ENCODE measurements at places on chromosomes 3 and 15.
A peak's percentile ranks its signal among the peaks of the same experiment; 100 is the strongest.

DNA sequence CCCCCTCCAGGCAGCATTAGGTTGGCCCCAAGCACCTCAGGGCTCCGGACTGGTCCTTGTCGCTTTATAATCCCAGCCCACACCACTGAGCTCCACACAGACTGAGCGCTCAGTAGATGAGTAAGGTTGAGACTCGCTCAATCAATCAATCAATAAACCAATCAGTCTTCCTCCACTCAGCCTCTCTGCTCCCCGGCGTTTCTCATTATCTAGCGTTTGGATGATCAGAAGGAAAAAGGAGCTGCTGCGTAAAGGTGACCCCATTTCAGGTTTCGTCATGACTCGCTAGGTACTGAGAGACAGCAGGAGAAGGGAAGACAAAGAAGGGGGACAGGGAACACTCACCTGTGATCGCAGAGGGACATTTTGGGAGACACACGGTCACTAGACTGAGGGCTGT lies 41.2 kb downstream of the ZNF710 start:
- no peak for DNase-seq

GRCh38 chr3:170222647-170223541 lies 670 bp downstream of the PRKCI start:
- DNase-seq = no peak

DNA sequence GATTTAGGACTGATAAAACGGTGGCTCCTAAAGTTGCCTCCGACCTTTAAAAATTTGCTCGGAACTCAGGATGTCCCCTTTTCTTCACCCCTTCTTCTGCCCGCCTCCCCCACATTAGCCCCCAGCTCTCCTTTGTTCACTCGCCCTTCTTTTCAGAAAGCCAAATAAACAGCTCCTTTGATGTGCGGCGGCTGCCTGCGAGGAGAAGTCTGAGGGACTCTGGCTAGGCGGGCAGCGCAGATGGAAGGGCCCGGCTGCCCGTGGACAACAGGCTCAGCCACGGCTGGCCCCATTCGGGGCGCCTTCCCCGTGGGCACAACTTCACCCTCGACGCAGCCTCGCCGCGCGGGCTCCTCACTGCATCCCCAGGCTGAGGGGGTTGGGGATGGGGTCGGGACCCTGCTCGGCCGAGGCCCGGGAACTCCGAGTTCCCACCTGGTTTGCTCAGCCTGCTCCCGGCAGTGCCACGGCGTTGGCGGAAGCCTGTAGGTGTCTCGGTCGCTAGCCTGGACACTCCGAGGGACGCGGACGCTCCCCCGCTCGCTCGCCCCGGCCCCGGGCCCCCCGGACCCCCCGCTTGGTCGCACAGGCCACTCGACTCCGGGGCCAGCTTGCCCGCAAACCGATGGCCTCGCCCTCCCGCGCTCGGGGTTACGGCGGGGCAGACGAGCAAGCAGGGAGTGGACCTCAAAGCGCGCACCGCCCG lies 897 bp upstream of the TLE3 start:
- peak; percentile 74 for DNase-seq

DNA sequence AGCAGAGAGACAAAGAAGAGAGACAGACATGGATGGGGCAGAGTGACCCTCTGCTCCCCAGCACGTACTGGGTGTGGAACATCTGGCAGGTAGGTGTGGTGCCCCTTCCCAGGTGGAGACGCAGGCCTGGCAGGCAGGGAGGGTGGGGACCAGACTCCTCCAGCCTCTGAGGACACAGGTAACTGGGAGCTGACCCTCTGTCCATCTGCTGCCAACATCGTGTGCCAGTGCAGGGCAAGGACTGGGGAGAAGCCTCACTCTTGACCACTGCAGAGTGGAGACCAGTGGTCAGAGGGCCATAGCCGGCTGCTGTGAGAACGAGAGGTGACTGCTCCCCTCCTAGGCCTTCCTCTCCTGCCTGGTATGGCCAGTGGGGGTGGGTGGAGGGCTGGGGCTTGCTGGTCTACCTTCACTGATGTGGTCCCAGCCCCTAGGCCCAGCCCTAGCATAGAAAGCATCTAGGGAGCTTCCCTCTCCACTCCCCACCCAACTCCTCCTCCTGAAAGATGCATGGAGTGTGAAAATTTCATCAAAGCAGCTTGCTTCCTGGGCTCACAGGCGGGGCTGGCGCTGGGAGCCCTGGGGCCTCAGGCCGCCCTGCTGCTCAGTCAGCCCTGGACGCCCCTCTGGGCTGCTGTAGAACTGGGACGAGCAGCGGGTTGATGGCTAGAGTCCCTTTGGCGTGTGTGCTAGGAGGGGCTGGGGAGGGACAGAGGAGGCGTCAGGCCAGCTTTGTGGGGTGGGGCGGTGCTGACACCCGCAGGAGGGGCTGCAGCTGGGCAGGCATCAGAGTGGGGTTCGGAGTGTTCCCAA lies 90.3 kb downstream of the PLXNA1 start:
- DNase-seq = no peak

GRCh38 chr3:4523710-4524698 lies 30.9 kb downstream of the ITPR1 start:
- DNase-seq = no peak

GRCh38 chr3:45355351-45355750 lies 33.0 kb upstream of the LARS2 start:
- DNase-seq = no peak

GRCh38 chr15:22903961-22904534 lies 65.6 kb downstream of the NIPA2 start:
- no peak for DNase-seq

- DNase-seq = no peak
These were observed 49.5 kb downstream of the ZPLD1 start for GRCh38 chr3:102484363-102484762.

GRCh38 chr3:50139718-50140423 lies 15.3 kb upstream of the SEMA3F start:
- no peak for DNase-seq

DNA sequence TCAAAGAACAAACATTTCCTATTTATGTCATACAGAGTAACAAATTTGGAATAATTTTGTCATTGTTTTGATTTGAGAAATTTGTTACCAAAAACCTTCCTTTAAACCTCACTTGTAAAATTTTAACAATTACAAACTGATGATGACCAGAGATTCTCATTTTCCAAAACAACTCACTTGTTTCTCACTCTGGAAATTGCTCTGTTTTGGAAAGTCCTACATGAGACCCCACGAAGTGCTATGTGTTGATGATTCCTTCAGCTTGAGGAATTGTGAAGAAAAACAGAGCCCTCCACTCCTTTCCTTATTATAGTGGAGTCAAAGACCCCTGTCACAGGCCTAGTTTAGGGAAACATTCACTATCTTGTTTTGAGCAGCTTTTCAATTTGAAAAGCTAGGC lies 157.6 kb upstream of the RASGRP1 start:
- no peak for DNase-seq

- DNase-seq = no peak
These were observed 28.7 kb downstream of the GATM start for GRCh38 chr15:45349623-45350022.

DNA sequence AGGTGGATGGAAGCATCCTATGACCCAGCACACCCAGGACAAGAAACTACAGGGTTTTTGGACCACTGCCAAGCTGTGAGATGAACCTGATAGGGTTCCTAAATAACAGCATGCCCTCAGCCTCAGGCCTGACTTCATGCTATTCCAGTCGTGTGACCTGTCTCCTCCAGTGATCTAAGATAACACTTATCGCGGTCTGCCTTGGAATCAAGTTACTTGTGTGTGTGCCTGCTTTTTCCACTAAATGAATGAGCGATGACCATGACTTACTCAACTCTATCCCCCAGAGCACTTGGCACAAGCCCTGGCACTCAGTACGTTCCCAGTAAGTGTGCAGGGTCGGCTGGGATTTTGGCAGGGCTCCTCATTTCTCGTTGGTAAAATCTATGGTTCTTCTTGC lies 172.7 kb upstream of the TP63 start:
- DNase-seq = no peak

- no peak for DNase-seq
These were observed 163.9 kb downstream of the PEX5L start for GRCh38 chr3:179872842-179873241.

- no peak for DNase-seq
These were observed 53.5 kb downstream of the ZPLD1 start for GRCh38 chr3:102488331-102488730.

DNA sequence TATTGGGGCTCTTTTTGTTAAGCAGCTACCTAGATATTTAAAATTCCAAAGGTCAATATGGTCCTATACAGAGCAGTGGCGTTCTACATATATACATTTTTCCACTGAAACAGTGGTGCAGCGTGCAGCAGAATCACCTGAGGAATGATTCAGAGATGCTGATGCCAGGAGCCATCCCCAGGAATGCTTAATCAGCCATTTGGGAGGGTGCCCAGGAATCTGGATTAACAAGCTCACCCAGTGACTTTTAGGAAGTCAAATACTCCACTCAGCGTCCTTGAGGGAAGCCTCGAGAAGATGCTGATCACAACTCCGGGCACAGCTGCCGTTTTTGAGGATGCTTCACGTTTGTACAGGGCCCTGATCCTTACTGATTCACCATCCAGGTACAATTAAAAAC lies 82.6 kb upstream of the ARHGEF3 start:
- no peak for DNase-seq

- no peak for DNase-seq
These were observed 378.6 kb downstream of the VPS13C start for GRCh38 chr15:61681676-61682075.

DNA sequence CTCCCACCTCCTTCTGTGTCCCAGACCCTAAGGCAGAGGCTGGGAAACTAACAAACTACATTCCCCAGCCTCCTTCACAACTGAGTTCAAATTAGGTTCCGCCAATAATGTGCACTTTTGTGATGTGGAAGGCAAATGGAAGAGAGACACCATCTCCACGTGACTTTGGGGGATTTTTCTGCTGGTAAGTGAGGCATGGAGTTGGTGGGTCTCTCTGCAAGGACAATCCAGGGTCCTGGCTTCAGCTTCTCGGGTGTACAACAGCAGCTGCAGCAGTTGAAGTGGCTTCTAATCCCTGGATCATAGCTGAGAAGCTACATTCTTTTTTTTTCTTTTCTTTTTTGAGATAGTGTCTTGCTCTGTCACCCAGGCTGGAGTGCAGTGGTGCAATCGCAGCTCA lies 58.9 kb upstream of the GATA2 start:
- DNase-seq = no peak

DNA sequence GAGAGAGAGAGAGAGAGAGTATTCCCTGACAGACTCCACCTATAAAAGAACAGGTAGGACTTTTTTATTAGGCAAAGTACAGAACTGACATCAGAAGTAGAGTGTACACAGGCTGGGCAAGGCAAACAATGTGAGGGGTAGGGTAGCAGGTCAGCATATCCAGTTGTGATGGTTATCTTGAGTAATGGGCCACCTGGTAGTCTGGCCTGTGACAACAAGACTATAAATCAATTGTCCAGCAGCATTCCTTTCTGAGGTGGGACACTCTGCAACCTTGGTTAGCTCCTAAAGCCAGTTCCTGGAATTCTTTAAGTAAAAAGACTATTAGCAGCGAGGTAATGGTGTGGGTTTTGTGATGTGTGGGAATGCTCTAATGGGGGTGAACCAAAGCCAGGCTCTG lies 14.9 kb upstream of the TMCC1 start:
- DNase-seq = no peak

DNA sequence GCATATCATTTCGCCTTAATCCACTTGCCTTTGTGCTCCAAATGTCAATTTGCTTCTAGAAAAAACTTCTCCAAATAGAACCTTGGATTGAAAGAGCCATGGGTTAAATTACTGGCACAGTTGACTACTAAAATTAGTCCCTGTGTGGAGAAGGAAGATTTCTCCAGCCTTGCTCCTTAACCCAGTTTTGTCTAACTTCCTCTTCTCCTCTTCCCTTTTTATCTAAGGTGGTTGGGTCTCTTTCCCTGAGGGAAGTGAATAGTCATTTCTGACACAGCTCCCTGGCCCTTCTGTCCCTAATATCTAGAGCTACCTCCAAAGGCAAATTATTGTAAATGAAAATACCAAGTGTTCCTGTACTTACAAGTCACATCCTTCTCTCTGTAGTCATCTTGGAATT lies 527.9 kb upstream of the TBL1XR1 start:
- no peak for DNase-seq

GRCh38 chr15:92166751-92167405 lies 226.8 kb upstream of the ST8SIA2 start:
- no peak for DNase-seq

- DNase-seq = no peak
These were observed 78.5 kb downstream of the CHCHD6 start for GRCh38 chr3:126782536-126782935.

- no peak for DNase-seq
These were observed 53.9 kb downstream of the CRTC3 start for GRCh38 chr15:90583471-90584252.

GRCh38 chr15:62109982-62110851 lies 43.4 kb downstream of the C2CD4A start:
- DNase-seq = no peak

GRCh38 chr3:18047052-18047451 lies 304.6 kb upstream of the TBC1D5 start:
- no peak for DNase-seq

GRCh38 chr3:73866846-73867245 lies 242.1 kb upstream of the PDZRN3 start:
- DNase-seq = no peak

DNA sequence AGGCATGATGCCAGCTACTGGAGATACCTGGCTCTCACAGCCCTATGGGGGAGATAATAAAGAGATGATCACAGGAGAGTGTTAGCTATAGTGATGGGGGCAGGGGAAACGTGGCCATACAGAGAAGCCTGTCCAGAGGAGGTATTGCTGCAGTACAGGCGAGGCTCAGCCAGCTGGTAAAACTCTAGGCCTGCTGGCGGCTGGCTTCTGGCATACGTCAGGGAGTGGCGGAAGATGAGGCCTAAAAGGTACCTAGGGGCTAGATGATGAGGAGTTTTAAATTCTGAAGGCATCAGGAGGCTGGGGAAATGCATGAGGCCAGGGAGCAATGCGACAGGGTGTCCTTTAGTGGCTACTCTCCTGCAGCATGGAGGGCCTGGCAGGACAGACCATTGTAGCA lies 110.7 kb downstream of the EEFSEC start:
- DNase-seq = no peak

GRCh38 chr3:169203631-169204550 lies 459.6 kb downstream of the MECOM start:
- no peak for DNase-seq

GRCh38 chr3:182118066-182118465 lies 406.3 kb downstream of the SOX2 start:
- no peak for DNase-seq

DNA sequence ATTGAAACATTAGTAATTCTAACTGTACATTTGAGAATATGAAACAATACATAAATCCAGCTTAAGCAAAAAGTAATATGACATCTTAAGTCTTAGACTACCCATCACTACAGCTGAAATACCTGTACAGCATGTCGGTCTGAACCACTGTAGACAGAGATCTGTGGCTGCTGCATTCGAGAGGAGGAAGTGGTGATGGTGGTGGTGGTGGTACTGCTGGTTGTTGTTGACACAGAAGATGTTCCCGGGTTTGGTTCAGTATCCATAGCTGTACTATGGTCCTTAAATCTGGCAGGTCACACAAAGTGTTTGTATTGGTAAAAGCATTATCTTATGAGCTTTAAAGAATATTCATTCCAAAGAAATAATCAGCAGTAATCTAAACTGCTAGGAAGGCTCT lies 2.9 kb downstream of the PHC3 start:
- DNase-seq = no peak

- DNase-seq = no peak
These were observed 2.2 kb upstream of the UCN2 start for GRCh38 chr3:48565591-48566400.

Data from C1 segment of cervical spinal cord (tissue), 14 donors.